Naive thymus-derived CD8-positive, alpha-beta T cell (primary cell): ENCODE measurements at places on chromosomes 6 and 20.

- peak within 1 kb of the TSS; percentile 85 for H3K27ac ChIP-seq
- H3K4me1 ChIP-seq = peaks cover 18% of the 10 kb centered on the region
- H3K27me3 ChIP-seq = no peaks in the 10 kb centered on the region
- peaks cover 8% of the 10 kb centered on the region for H3K36me3 ChIP-seq
- DNase-seq = no peak
These were observed at the start of gene APOBEC2 for GRCh38 chr6:41053041-41053440. Gene APOBEC2, plus strand, starts transcription at chr6:41053202. Its CDS starts 146 bp downstream, at chr6:41053348.

- H3K4me3 ChIP-seq = no peak overlapping the region
- no peak for DNase-seq
- H3K4me1 ChIP-seq = peaks cover 21% of the 10 kb centered on the region
- H3K27me3 ChIP-seq = peaks cover 30% of the 10 kb centered on the region
- H3K36me3 ChIP-seq = peaks cover 2% of the 10 kb centered on the region
These were observed 4.0 kb downstream of the EDN1 start for GRCh38 chr6:12293931-12294807.

DNA sequence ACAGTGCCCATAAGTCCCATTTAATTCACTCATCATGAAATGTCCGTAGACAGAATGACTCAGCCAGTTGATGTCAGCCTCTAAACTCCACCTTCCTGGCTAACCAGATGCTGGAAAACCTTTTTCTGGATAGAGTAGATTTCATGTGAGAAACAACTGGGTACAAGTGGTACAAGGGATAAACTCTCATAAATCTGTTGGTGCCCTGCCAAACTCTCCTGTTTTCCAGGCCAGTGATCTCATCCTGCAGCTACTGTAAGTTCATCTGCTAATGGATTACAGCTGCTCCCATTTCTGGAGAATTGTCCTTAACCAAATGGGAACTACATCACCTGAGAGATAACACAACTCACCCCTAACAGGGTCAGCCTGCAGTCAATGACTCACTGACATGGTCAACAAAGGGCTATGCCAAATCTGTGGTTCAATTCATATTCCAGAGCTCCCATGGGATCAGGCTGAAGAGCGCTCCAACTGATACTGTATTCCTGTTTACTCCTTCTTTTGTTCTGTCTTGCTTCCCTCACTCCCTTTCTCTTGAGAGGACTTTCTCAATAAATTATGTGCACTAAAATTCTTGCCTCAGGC, 210.1 kb upstream of the HDDC2 start:
- DNase-seq = no peak
- no peak overlapping the region for H3K4me3 ChIP-seq
- H3K36me3 ChIP-seq = no peaks in the 10 kb centered on the region
- H3K4me1 ChIP-seq = no peaks in the 10 kb centered on the region
- H3K27ac ChIP-seq = no peak overlapping the region

GRCh38 chr6:168506460-168506859, 65.5 kb downstream of the SMOC2 start:
- no peak overlapping the region for H3K4me3 ChIP-seq
- no peak overlapping the region for H3K27ac ChIP-seq
- H3K4me1 ChIP-seq = no peaks in the 10 kb centered on the region
- H3K27me3 ChIP-seq = peaks cover 18% of the 10 kb centered on the region
- DNase-seq = no peak

DNA sequence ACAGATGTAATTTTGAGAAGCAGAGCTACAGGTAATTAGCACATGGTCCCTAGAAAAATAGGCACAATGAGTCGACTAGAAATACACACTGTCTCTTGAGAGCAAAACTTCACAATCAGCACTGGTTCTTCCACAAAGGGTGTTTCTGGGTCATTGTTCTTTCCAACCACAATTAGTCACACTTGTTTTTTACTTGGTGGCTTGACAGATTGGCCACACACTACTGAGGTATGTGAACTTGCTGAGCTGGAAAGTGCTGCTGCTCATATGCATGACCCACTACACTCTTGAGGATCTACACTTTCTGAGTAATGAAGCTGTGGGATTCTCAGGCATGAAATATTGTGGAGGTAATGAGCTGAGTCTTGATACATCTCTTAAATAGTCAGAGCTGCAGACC, 347.7 kb downstream of the BCKDHB start:
- H3K27me3 ChIP-seq = no peaks in the 10 kb centered on the region
- no peak overlapping the region for H3K27ac ChIP-seq
- no peak for DNase-seq

DNA sequence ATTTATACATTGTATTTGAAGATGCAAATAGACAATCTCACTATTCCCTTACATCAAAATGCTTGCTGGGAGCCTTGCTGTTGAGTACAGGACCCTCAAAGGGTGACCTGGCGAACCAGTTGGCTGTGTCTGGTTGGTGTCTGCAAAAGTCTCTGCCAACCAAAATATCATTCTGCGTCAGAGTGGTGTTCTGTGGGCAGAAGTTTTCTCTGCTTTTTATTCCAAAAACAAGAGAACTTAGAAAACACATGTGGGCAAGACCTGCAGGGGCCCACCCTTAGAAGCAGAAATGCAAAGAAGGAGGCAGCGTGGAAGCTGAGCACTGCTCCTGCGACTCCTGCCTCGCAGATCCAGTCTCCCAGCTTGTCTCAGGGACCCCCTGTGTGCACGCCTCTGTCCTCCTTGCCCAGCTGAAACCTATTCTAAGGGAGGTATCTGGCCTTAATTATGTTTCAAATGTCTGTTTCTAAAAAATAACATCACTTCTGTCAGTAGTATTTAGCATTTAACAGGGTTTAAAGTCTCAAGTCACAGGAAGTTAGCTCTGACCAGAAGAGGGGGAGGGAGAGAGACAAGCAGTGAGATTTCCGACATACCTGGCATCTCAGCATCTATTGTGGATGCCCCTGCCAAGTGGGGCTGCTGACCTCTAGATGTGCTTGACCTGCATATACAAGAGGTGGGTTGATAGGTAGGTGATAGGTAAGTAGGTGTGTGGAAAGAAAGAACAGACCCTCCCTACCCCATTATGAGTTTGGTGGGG, 101.3 kb downstream of the SASH1 start:
- H3K4me3 ChIP-seq = no peak overlapping the region
- H3K27me3 ChIP-seq = peaks cover 11% of the 10 kb centered on the region
- no peaks in the 10 kb centered on the region for H3K36me3 ChIP-seq
- no peak overlapping the region for H3K27ac ChIP-seq

GRCh38 chr6:114605656-114606055, 262.8 kb upstream of the HS3ST5 start:
- no peak for DNase-seq
- H3K36me3 ChIP-seq = no peaks in the 10 kb centered on the region
- no peaks in the 10 kb centered on the region for H3K27me3 ChIP-seq
- H3K4me1 ChIP-seq = no peaks in the 10 kb centered on the region
- no peak overlapping the region for H3K27ac ChIP-seq
- no peak overlapping the region for H3K4me3 ChIP-seq

DNA sequence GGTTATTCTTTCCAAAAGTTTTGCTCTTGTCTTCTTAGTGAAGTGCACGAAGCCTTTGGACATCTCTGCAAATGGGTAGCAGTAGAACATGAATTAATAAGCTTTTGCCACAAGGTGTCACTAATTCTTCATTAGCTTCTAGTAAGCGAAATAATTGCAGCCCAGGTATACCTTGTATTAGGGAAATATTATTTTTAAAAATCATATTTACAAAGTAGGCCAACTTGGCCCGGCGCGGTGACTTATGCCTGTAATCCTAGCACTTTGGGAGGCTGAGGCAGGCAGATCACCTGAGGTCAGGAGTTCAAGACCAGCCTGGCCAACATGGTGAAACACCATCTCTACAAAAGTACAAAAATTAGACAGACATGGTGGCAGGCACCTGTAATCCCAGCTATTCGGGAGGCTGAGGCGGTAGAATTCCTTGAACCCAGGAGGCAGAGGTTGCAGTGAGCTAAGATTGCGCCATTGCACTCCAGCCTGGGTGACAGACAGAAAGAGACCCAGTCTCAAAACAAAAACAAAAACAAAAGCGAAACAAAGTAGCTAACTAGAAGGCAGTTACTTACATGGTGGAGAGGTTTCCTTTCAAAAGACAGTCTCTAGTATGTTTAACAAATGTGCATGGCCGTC, 8.8 kb upstream of the RSPH3 start:
- peaks cover 6% of the 10 kb centered on the region for H3K4me1 ChIP-seq
- no peaks in the 10 kb centered on the region for H3K27me3 ChIP-seq
- H3K36me3 ChIP-seq = no peaks in the 10 kb centered on the region
- DNase-seq = no peak
- H3K4me3 ChIP-seq = no peak overlapping the region

DNA sequence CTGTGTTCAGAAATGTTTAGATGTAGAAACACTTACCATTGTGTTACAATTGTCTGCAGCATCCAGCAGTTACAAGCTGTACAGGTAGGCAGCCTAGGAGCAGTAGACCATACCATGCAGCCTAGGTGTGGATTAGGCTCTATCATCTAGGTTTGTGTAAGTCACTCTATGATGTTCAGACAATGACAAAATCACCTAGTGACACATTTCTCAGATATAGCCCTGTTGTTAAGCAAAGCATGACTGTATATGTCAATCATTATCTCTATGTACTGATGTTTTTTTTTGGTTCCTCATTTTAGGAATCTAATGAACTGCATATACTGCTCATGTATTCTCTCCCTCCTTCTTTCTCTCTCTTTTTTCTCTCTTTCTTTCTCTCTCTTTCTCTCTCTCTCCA, 22.2 kb downstream of the CST8 start:
- H3K27me3 ChIP-seq = peaks cover 10% of the 10 kb centered on the region
- H3K4me1 ChIP-seq = no peaks in the 10 kb centered on the region
- no peak overlapping the region for H3K27ac ChIP-seq
- H3K4me3 ChIP-seq = no peak overlapping the region
- H3K36me3 ChIP-seq = no peaks in the 10 kb centered on the region

DNA sequence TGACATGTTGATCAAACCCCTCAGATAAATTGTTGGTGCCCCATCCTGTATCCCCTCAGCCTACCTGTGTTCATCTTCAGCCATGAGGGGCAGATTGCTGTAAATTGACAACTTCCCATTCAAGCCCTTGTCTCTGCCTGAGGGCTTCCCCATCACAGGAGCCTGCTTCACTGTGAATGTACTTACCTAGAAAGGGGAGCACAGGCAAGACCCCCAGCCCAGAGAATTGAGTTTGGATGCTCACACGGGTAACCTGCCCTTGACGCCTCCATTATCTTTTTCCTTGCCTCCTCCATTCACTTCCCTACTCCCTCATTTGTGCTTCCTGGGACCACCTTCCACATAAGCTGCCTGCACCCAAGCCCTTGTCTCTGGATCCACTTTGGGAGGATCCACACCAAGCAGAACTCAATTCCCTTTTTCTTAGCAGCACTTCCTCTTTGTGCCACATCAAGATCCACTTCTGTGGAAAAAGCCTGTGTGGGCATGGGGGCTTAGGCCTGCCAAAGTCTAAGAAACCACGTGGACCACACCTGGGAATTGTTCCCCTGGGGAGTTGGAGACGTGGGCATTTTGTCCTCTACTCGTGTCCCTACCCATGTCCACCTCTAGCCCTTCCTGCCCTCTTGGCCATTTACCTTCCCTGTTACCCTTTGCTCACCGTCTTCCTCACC, 103.4 kb upstream of the FOXA2 start:
- H3K4me1 ChIP-seq = peaks cover 4% of the 10 kb centered on the region
- H3K4me3 ChIP-seq = no peak overlapping the region
- H3K27ac ChIP-seq = no peak overlapping the region
- H3K36me3 ChIP-seq = no peaks in the 10 kb centered on the region
- H3K27me3 ChIP-seq = peaks cover 30% of the 10 kb centered on the region

- DNase-seq = no peak
- H3K27ac ChIP-seq = no peak overlapping the region
- no peak overlapping the region for H3K4me3 ChIP-seq
- H3K36me3 ChIP-seq = no peaks in the 10 kb centered on the region
- H3K4me1 ChIP-seq = peaks cover 10% of the 10 kb centered on the region
These were observed 28.4 kb upstream of the BTN3A2 start for GRCh38 chr6:26336355-26337198.

DNA sequence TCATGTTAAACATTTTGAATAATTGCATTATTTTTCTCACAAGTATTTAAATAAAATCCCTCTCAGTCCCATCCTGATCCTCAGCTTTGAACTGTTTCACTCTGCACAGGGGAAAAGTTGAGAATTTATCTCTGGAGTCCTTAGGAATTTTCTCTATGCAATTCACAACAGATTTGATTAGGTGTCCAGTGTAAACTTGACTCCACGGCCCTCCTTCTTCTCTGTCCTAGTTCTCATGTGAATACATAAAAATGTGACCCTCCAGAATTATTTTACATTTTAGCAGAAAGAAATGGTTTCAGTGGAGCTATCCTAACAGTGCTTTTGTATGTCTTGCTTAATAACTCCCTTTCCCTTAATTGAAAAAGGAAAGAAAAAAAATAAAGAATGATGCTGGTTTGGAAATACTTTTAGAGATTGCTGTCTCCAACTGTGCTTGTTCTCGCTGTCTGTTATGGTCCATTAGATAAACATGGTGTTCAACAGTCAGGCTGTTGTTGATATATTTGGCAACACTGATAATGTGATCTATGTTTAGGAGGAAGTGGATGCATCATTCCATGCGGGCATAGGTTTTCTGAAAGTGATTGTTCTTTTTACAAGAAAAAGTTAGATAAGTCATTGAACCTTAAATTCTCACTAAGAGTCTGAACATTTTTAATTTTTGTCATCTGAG, 599.4 kb upstream of the CITED2 start:
- no peaks in the 10 kb centered on the region for H3K27me3 ChIP-seq
- H3K4me1 ChIP-seq = no peaks in the 10 kb centered on the region
- no peak overlapping the region for H3K4me3 ChIP-seq
- H3K36me3 ChIP-seq = no peaks in the 10 kb centered on the region
- no peak for DNase-seq

DNA sequence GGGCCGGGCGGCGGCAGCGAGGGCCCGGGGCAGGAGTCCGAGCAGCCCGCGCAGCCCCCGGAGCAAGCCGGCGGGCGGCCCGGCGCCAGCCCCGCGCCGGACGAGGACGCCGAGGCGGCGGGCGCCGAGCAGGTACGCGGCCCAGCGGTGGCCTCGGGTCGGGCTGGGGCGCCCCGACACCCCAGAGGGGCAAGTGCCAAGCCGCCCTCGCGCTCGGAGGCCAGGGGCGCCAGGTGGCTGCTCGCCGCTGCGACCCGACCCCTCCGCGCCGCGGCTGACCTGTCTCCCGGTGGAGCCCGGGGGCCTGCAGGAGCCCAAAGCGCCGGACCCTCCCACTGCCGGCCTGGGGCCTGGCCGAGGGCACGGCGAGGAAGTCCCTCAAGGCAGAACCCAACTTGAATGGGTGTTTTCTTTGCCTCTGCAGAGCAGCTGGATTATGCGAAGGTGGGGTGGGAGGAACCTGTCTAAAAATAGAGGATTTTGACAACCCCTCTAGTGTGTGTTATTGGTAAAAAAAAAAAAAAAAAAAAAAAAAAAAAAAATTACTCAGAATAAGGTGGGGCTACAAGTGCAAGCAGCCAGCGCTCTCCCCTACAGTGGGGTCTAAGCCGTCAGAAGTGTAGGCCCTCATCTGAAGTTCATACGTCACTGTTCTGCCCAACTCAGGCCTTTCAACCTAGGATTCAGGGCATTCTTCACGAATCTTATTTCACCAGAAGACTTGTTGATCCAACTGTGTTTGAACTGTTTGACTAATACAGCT, 609 bp downstream of the OGFRL1 start:
- peak overlapping the region; percentile 60 for H3K27ac ChIP-seq
- H3K36me3 ChIP-seq = peaks cover 3% of the 10 kb centered on the region
- H3K27me3 ChIP-seq = no peaks in the 10 kb centered on the region
- peak overlapping the region; percentile 90 for H3K4me3 ChIP-seq

- H3K27me3 ChIP-seq = peaks cover 24% of the 10 kb centered on the region
- H3K36me3 ChIP-seq = no peaks in the 10 kb centered on the region
- no peaks in the 10 kb centered on the region for H3K4me1 ChIP-seq
These were observed 205.3 kb downstream of the TBXT start for GRCh38 chr6:165962366-165962765.

- no peaks in the 10 kb centered on the region for H3K27me3 ChIP-seq
- no peak for DNase-seq
- peaks cover 15% of the 10 kb centered on the region for H3K36me3 ChIP-seq
- no peak overlapping the region for H3K27ac ChIP-seq
- H3K4me3 ChIP-seq = peak overlapping the region; percentile 15
These were observed 159.3 kb upstream of the SHLD1 start for GRCh38 chr20:5590899-5591298.
